ENCODE measurements at places on chromosomes 2 and 18. TPM values are rescaled to one million over a fixed set of nuclear protein-coding genes. Genes with fewer than 3 reads are reported as not detected.

BOLL gene
- 0.10 TPM for total RNA-seq

DNA sequence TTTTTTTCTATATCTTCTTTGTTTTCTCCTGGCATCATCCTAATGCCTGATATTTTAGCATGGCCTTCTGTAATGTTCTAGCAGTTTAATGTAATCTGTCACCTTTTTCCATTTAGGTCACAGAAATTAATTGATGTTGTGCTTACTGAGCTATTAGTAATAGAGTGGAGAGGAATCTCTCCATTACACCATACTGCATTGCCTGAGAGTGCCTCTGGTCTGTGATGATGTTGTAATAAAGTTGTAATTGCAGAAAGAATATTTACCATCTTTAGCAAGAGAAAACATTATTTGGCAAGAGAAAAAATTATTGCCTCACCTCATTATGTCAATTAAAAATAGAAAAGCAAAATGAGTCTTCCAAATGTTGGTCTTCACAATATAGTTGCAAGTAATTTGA, 213.2 kb downstream of the KCNJ3 start:
- H3K36me3 ChIP-seq, result no peaks in the 10 kb centered on the region
- no peak overlapping the region for H3K27ac ChIP-seq
- H3K4me3 ChIP-seq, result no peak overlapping the region
- no peak for DNase-seq
- H3K4me1 ChIP-seq, result no peaks in the 10 kb centered on the region

ALPI gene
- total RNA-seq, result not detected

DNA sequence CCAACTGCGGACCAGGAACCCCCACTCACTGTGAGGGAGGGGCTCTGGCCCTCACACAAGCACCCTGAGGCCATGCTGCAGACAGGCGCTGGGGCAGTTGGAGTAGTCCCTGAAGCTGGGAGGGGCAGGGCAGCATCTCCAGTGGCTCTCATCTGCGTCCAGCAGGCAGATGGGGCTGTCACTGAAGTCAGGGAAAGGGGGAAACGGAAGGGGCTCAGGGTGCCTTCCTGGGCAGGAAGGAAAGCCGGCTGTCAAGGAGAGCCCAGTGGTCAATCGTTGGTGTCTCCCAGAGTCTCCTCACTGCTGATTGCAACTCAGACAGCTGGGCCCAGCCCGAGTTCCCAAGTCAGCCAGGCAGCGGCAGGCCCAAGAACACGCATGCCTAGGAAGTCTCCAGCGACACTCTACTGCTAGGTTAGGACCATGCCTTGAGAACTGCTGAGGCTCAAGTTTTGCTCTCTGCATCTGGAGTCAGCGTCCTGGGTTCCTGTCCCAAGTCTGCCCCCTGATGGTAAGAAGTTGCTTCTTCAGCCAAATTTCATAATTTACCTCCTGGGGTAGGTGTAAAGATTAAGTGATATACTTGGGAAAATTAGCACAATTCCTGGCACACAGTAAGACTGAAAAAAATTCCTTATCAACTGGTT, 27.4 kb upstream of the NMUR1 start:
- peaks cover 10% of the 10 kb centered on the region for H3K4me1 ChIP-seq
- peak; percentile 57 for DNase-seq
- H3K27me3 ChIP-seq, result no peaks in the 10 kb centered on the region
- peaks cover 10% of the 10 kb centered on the region for H3K36me3 ChIP-seq
- no peak overlapping the region for H3K27ac ChIP-seq

- H3K4me3 ChIP-seq, result no peak overlapping the region
- no peaks in the 10 kb centered on the region for H3K4me1 ChIP-seq
- peaks cover 20% of the 10 kb centered on the region for H3K27me3 ChIP-seq
- H3K36me3 ChIP-seq, result no peaks in the 10 kb centered on the region
- no peak overlapping the region for H3K27ac ChIP-seq
Observed at GRCh38 chr2:14996351-14997014, 364.0 kb downstream of the LRATD1 start.

CYTIP gene
- total RNA-seq, result 460 TPM

EHD3 gene
- total RNA-seq, result 0.84 TPM

CYS1 gene
- 0.81 TPM for total RNA-seq

TCF23 gene
- not detected for total RNA-seq

ANKRD29 gene
- total RNA-seq, result not detected

GRCh38 chr2:219569635-219570034, 1.7 kb downstream of the OBSL1 start:
- H3K27me3 ChIP-seq, result peaks cover 38% of the 10 kb centered on the region
- DNase-seq, result no peak
- no peaks in the 10 kb centered on the region for H3K36me3 ChIP-seq
- H3K4me1 ChIP-seq, result no peaks in the 10 kb centered on the region
- no peak overlapping the region for H3K27ac ChIP-seq
- H3K4me3 ChIP-seq, result peak overlapping the region; percentile 0

OTOS gene
- not detected for total RNA-seq

GRCh38 chr2:241898463-241899270, 29.1 kb downstream of the RTP5 start:
- peaks cover 2% of the 10 kb centered on the region for H3K36me3 ChIP-seq
- H3K27ac ChIP-seq, result no peak overlapping the region
- no peak overlapping the region for H3K4me3 ChIP-seq

- peaks cover 60% of the 10 kb centered on the region for H3K4me1 ChIP-seq
- peak overlapping the region; percentile 86 for H3K27ac ChIP-seq
- peak overlapping the region; percentile 60 for H3K4me3 ChIP-seq
Observed at GRCh38 chr18:23964282-23965238, 50.0 kb upstream of the TTC39C start.

DNA sequence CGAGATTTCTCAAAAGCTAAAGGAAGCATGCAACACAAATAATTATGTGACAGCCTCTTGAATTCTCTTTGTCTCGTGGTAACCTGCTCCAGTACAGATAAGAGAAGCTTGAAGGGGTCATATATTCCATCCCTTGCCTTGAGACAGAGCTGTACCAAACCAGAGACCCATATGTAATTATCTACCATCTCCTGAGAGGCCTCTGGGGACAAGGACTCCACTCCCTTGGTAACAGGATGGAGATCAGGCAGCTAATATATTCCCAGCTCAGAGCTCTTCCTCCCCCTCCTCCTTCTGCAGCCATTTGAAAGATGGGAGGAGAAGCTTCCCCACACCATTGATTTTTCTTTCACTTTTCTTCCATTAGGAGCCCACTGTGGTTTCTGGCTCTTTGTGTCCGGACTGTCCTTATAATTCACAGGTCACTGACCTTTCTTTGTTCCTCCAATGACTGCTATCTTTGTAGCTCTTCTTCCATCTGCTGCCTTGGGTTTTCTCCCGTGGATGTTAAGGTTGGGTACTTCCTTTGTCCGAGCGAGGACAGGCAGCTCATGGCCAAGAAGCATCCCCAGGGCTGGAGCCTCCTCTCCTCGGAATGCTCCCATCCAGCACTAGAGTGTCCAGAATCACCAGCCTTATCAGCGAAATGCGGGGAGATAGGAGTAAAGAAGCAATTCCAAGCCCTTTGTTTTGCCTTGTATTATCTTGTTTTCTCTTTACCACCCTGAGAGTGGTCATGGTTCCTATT, 72.6 kb upstream of the STPG4 start:
- H3K4me3 ChIP-seq, result no peak overlapping the region
- H3K27ac ChIP-seq, result no peak overlapping the region
- peaks cover 6% of the 10 kb centered on the region for H3K27me3 ChIP-seq
- no peaks in the 10 kb centered on the region for H3K4me1 ChIP-seq
- no peak for DNase-seq
- no peaks in the 10 kb centered on the region for H3K36me3 ChIP-seq

METAP1D gene
- total RNA-seq, result 9.9 TPM

NBAS gene
- total RNA-seq, result 50.8 TPM

RAX gene
- not detected for total RNA-seq

GRCh38 chr2:102797486-102797885, 35.7 kb downstream of the TMEM182 start:
- no peak overlapping the region for H3K4me3 ChIP-seq
- no peak overlapping the region for H3K27ac ChIP-seq
- H3K36me3 ChIP-seq, result peaks cover 35% of the 10 kb centered on the region
- no peaks in the 10 kb centered on the region for H3K27me3 ChIP-seq
- H3K4me1 ChIP-seq, result no peaks in the 10 kb centered on the region

- no peak overlapping the region for H3K4me3 ChIP-seq
- peaks cover 9% of the 10 kb centered on the region for H3K27me3 ChIP-seq
- no peaks in the 10 kb centered on the region for H3K4me1 ChIP-seq
- DNase-seq, result no peak
Observed at GRCh38 chr2:31031132-31031706, 107.0 kb downstream of the GALNT14 start.

DNA sequence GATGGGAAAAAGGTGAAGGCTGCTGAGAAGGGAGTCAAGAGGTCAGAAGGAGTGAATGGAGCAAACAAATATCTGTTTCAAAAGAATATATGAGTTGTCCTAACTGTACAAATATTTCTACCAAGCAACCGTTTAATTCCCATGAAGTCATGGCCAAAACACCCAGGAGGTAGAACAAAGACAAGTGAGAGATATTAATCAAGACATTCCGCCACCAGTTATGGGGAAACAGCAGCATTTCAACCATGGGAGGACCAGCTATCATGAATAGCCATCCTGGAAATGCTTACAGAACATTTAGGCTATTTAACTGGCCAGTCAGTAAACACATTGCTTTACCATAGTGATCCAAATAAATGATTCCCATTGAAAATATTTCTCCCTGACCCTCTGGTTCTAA, 396.3 kb downstream of the IRS1 start:
- H3K27me3 ChIP-seq, result peaks cover 33% of the 10 kb centered on the region
- H3K36me3 ChIP-seq, result no peaks in the 10 kb centered on the region
- H3K4me3 ChIP-seq, result no peak overlapping the region
- H3K27ac ChIP-seq, result no peak overlapping the region

- H3K27me3 ChIP-seq, result no peaks in the 10 kb centered on the region
- H3K4me1 ChIP-seq, result no peaks in the 10 kb centered on the region
- no peak overlapping the region for H3K4me3 ChIP-seq
- H3K36me3 ChIP-seq, result peaks cover 3% of the 10 kb centered on the region
Observed at GRCh38 chr2:79530443-79530842, 17.6 kb downstream of the CTNNA2 start.

DNA sequence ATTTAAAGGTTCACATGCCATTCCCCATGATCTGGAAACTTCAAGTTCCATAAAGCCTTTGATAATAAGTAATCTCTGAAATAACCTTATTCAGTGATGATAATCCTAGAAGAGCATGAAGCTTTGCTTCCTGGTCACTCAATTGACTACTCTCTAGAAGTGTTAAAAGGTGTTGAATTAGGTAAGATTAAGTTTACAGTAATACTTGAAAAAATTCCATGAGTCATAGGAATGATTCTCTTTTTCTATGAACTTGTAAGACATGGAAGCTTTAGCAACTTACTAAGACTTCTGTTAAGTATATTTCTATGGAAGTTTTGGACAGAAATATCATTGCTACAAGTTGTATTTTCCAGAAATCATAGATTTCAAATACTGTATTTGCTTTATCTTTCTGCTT, 100.6 kb downstream of the MYO1B start:
- no peak overlapping the region for H3K27ac ChIP-seq
- H3K27me3 ChIP-seq, result no peaks in the 10 kb centered on the region
- no peak for DNase-seq
- peaks cover 3% of the 10 kb centered on the region for H3K36me3 ChIP-seq
- no peak overlapping the region for H3K4me3 ChIP-seq

DNA sequence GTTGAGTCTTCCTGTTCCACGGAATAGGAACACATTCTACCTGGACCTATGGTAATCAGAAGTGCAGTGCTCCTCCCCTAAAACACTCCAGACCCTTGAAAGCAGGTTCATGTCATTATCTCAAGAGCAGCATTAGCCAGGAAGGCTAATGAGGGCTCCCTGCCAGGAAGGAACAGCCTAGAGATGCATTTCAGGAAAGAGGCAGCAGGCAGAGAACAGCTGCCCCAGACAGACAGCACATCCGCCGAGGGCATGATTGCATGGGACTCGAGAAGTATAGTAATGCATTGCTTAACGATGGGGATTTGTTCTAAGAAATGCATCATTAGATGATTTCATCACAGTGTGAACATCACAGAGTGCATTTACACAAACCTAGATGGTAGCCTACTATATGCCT, 171.5 kb downstream of the ALK start:
- no peak overlapping the region for H3K27ac ChIP-seq
- peaks cover 6% of the 10 kb centered on the region for H3K4me1 ChIP-seq
- no peaks in the 10 kb centered on the region for H3K36me3 ChIP-seq
- no peak for DNase-seq
- no peak overlapping the region for H3K4me3 ChIP-seq

DNA sequence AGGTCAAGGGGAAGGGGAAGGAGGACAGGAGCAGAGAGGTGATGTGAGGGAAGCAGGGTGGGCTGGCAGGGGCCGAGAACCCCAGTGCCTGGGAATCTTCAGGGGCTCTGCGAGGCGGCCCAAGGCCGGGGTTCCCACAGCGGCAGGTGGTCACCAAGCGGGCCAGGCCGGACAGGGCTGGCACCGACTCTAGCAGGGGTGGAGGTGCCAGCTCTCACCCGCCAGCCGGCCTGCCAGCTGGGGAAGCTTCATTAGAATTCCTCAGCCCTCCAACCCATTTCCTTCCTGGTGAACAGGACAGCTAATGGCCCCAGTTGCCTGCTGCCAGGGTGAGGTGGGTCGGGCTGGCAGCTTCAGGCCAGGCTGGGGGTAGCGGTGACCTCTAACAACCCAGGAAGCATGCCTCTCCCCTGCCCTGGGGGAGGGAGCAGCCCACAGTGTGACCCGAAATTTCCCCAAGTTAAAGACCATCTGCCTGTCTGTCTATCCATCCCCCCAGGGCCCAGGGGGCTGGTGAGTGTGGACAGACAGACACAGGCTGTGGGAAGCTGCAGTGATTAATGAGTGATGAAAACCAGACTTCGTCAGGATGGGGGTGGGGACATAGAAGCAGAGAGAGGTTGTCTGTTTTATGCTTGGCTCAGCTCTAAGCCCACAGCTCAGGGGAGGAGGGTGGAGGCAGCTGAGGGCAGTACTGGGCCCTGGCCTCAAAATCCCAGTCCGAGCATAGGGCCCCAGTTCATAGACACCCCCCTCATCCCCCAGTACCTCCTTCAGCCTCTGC, 144.1 kb downstream of the ZFP36L2 start:
- no peak overlapping the region for H3K27ac ChIP-seq
- no peak for DNase-seq
- no peaks in the 10 kb centered on the region for H3K36me3 ChIP-seq
- H3K27me3 ChIP-seq, result no peaks in the 10 kb centered on the region
- H3K4me3 ChIP-seq, result no peak overlapping the region

- H3K4me3 ChIP-seq, result no peak overlapping the region
- peaks cover 5% of the 10 kb centered on the region for H3K27me3 ChIP-seq
- H3K36me3 ChIP-seq, result no peaks in the 10 kb centered on the region
- DNase-seq, result no peak
- H3K27ac ChIP-seq, result no peak overlapping the region
Observed at GRCh38 chr18:10481831-10482230, 27.4 kb downstream of the APCDD1 start.

UGT1A7 gene
- not detected for total RNA-seq

DNA sequence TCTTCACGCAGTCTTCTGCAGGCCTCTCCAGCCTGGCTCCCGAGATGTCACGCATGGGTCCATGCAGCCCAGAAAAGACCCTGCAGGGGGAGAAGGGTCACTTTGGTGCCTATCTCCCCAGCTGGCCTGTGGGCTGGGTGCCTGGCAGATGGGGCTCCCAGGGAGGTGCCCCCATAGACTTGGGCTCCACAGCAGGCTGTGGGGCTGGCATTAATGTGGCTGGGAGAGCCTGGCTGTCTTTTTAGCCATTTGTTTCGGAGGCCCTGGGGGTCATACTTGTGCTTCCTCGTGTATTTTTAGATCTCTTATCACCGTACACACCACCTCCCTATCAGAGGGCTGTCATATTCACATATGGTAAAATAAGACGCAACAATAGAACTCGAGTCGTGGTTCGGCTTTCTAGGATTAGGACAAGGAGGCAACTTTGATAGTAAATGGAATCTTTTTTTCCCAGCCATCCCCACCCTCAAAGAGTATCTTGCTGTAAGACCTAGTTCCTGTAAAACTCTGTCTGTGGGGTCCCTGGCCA, 74.5 kb downstream of the LRRFIP1 start:
- no peaks in the 10 kb centered on the region for H3K27me3 ChIP-seq
- DNase-seq, result no peak
- H3K4me3 ChIP-seq, result peak overlapping the region; percentile 97
- peaks cover 11% of the 10 kb centered on the region for H3K36me3 ChIP-seq

- no peak for DNase-seq
- no peak overlapping the region for H3K27ac ChIP-seq
Observed at GRCh38 chr2:69628325-69629021, 15.1 kb downstream of the AAK1 start.

Data from activated T-cell treated with anti-CD3 and anti-CD28 coated beads, Interleukin-2, amount 50 U/mL, for 72 hours (primary cell).